ENCODE measurements at places on chromosomes 5 and 9.

DNA sequence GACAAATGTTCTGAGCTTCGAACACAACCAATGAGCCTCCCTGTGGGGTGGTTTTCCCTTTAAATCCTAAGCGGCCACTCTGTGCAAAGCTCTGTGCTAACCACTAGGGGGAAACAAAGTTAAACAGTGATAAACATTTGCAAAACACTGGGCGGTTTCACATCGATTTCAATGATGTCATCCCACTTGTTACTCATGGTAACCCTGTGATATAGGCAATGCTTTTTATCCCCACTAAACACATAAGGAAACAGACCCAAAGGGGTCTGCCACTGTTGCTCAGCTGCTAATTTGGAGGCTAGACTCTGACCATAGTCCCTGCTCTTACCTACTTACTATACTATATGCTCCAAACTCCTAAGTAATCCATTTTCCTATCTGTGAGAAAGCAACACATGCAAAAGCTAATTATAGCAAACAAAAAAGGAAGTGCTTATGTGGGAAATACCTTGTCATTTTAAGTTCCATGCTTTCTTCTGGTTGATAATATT lies 57.3 kb downstream of the PTPN3 start:
- peak; percentile 90 for DNase-seq

- peak; percentile 58 for DNase-seq
Observed at GRCh38 chr9:71446106-71446472, 322.2 kb downstream of the CEMIP2 start.

- DNase-seq, result no peak
Observed at GRCh38 chr5:72844218-72844603, 27.8 kb downstream of the TNPO1 start.

DNA sequence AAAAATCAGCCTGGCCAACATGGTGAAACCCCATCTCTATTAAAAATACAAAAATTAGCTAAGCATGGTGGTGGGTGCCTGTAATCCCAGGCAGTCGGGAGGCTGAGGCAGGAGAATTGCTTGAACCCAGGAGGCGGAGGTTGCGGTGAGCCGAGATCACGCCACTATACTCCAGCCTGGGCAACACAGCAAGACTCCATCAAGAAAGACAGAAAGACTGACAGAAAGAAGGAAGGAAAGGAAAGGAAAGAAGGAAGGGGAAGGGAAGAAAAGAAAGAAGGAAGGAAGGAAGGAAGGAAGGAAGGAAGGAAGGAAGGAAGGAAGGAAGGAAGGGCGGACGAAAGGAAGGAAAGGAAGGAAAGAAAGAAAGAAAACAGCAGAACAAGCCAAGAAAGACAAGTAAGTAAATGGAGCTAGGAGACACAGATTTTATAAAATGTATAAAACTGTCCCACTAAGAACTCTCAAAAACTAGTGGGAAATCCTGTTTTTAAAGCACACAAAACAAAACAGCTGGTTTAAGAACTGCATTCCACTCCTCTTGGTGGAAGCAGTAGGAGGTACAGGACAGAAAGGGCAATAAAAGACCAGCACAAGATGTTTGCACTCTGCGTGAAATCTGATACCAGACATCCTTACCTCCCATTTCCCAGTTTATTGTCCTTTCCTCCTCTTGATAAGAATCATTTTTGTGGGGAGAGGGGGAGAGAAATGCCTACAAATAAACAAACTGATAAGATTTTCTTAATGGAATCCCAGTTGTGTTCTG lies 46.7 kb downstream of the MYO10 start:
- DNase-seq, result peak; percentile 15

GRCh38 chr9:130287736-130288135 lies 22.2 kb downstream of the HMCN2 start:
- DNase-seq, result peak; percentile 78

GRCh38 chr5:34011536-34011935 lies 3.7 kb upstream of the AMACR start:
- DNase-seq, result no peak

DNA sequence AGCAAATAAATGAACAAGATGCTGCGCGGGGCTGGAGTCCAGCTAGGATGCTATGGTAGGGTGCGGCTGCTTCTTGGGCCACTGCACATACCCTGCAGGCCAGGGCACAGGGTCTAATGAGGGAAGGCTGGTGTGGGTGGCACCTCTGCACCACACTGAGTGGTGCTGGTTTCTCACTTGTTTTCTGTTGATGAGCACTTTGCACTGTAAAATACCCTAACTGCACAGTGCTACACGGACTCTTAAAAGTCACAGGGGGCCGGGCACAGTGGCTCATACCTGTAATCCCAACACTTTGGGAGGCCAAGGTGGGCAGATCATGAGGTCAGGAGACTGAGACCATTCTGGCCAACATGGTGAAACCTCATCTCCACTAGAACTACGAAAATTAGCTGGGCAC lies 52.7 kb upstream of the DMRT1 start:
- DNase-seq, result no peak

DNA sequence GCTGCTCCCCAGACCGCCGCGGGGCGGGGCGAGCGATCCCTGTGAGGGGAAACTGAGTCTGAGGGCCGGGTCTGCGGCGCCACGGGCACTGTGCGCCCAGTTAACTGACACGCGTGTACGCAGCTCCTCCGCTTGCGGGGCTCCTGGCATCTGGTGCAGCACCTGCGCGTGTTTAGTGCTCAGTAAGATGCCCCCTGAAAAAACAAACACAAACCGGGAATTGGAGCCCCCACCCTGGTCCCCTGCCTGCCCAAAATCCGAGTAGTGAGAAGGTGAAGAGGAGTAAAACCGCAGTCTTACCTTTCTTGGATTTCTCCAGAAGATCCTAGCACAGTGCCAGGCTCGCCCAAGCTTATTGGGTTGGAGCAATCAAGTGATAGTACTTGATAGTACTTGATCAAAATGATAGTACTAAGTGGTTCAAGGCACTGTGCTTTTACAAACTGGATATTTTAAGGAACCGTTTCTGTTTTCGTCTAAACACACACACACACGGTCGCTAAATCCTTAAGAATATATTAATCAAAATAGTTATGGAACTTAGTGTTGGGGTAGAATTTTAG lies 2.7 kb upstream of the TRAF1 start:
- DNase-seq, result no peak

- no peak for DNase-seq
Observed at GRCh38 chr5:113608113-113608596, 94.7 kb downstream of the YTHDC2 start.

GRCh38 chr5:113520429-113520828 lies 6.9 kb downstream of the YTHDC2 start:
- no peak for DNase-seq

DNA sequence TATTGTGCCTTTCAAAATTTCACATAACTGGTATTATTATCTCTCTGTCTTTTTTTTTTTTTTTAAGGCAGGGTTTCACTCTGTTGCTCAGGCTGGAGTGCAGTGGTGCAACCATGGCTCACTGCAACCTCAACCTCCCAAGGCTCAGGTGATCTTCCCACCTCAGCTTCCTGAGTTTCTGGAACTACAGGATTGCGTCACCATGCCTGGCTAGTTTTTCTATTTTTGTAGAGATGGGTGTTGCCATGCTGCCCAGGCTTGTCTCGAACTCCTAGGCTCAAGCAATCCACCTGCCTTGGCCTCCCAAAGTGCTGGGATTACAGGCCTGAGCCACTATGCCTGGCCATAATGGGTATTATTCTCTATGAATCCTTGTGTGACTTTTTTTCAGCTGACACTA lies 402.3 kb upstream of the SMARCA2 start:
- DNase-seq, result no peak

DNA sequence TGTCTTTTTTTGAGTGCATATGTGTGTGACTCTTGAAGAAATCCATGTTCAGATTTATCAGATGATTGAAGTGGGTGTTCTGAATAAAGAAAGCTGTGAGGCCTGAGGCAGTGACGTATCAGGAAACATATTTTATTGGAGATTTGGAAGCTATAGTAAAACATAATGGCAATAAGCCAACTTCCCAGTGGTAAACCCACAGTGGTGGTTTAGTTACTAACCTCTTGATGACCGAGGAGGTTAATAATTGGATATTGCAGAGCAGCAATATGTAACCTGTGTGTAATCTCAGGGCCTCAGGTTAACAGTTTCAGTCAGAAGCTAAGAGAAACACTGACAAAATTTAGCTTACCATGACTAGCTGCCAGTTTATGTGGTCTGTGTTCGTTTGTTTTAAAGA lies 6.9 kb downstream of the RGMB start:
- no peak for DNase-seq

DNA sequence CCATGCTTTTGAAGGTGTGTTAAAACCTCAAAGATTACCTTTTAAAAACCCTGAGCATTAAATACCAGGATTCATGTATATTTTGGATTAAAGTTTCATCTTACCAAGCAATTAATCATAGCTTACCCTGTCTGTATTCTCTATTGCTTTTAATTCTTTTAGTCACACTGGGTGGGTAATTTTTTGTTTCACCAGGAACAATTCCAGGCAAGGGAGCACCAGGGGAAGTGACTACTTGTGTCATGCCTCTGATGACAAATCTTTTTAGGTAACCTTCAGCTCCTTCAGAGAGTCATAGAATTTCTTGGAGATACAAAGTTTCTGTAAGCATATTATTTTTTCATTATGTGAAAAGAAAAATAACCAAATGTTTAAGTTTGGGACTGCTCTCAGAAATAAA lies 33.4 kb upstream of the ANXA1 start:
- no peak for DNase-seq

Data from NCI-H69 (cell line).